ENCODE measurements at places on chromosomes 4 and X. TPM values are rescaled to one million over a fixed set of nuclear protein-coding genes. Genes with fewer than 3 reads are reported as not detected.

DNA sequence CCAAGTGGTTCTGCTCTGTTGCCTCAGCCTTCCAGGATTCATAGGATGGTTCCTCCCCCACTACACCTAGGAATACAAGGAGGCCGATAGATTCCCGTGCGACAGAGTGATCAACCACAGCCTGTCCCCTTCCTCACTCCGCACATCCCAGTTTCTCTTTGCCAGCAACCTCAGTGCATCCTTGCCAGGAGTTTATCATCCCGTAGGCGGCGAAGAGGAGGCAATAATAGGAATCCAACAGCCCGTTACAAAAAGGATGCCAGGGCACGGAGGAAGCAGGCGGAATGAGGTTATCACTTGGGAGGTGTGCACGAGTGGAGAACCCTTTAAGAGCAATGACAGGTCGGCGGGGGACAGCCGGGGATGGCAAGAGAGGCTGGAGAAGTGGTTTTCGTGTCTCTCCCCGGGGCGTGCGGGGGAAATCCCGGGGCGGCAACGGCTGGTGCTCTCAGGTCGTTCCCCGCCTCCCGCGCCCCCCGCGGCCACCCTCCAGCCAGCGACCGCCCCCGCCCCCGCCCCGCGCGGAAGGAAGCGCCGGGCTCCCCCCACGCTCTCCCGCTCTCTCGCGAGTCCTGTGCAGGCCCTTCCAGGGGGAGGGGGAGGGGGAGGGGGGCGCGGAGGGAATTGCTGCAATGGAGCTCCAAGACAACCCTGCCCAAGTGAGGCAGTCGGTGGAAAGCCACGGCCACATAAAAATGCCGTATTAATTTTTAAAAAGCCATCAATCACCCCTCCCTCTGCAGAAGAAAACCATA is 1.6 kb downstream of the PPP3CA start:
- peak; percentile 88 for DNase-seq

GRCh38 chr4:133472244-133472643 is 323.1 kb downstream of the PCDH10 start:
- no peak for DNase-seq

DNA sequence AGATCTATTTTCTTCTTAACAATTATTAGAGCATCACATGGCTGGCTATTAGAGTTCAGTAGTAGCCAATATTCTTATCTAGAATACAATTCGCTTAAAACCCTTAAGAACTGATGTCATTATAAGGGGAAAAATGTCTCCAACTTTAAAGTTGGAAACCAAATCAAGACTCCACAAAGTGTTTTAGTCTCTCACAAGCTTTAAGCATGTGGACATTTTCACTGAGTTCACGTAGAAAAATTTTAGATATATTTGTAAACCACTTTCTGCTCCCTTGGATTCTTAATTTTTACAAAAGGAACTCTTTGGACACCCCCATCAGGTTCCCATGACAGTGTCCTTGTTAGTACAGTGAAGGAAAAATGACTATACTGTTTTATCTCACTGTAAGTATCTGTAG is 123.9 kb upstream of the NAP1L5 start:
- DNase-seq, result no peak

GRCh38 chr4:145176641-145177432 is 3.6 kb downstream of the OTUD4 start:
- DNase-seq, result no peak

GRCh38 chr4:148061141-148061481 is 329.2 kb downstream of the ARHGAP10 start:
- DNase-seq, result no peak

DNA sequence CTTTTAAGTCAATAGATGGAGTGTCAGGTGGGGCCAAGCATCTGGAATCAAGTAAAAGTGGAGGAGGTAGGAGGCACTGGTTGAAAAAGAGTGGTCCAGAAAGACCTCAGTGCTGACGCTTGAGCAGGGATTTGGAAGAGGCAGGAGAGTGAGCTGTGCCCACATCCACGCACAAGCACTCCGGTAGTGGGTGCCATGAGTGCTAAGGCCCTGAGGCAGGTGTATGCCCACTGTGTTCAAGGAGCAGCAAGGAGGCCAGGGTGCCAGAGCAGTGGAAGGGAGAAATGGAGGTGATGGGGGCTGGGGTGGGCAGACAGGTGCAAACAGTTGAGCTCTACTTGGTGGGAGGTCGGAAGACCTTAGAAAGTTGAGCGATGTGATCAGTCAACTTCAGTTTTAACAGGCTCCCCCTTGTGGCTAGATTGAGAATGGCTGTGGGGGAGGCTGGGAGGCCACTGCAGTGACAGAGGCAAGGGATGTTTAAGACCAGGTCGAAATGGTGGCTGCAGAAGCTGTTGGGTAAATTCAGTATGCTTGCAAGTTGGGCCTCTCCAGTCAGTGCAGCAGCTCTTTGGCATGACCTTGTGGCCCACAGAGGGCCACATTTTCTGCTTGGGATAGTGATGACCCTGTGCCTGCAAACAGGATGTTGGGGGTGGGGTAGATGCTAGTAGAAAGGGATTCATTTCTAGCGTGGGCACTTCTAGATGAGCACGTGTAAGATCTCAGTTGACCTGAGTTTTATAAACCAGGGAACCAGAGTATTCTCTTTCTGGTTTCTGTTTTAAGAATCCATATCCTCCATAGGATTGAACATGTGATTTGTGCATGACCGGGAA is 12.7 kb downstream of the TKTL1 start:
- peak; percentile 79 for DNase-seq

- no peak for DNase-seq
Measured at GRCh38 chr4:56414135-56414670, 21.2 kb downstream of the PPAT start.

DNA sequence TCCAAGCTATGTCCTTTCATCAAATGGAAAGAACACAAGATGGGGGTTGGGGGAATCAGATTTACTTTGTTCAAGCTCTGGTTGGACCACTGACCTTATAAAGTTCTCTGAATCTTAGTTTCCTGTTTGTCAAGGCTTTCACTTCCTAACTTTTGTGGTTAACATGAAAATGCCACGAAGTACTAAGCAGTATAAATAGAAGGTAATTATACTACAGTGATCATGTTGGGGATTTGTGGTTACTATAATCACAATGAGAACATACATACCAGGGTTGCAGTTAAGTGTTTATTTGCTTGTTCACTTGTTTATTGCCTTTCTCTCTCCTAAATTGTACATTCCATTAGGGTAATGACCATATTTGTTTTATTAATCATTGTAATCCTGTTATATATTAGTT is 53.2 kb downstream of the SPRY1 start:
- DNase-seq, result no peak

GRCh38 chr4:114384629-114385028 is 214.0 kb upstream of the UGT8 start:
- no peak for DNase-seq

- no peak for DNase-seq
Measured at GRCh38 chr4:52200339-52200725, 149.2 kb downstream of the SPATA18 start.

GRCh38 chr4:166091912-166092510 is 219.0 kb downstream of the TLL1 start:
- no peak for DNase-seq

DNA sequence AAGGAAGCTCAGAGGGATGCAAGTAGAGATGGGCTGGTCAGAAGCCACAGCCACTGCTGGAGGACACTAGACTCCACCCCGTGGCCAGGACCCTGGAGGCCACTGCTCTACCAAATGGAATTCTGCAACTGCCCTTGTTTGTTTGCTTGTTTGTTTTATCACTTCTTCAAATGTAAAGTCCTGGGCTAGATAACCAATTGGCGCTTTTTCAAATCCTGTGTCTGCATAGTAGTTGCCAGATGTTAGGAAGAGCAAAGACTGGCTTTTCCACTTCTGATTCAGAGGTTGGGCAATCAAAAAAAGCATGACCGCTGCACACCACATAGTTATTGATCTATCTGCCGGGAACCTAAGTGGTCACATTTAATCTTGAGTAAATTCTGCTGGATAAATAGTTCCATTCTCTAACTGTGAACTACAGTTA is 255.2 kb upstream of the SFRP2 start:
- no peak for DNase-seq

GRCh38 chrX:68409194-68409593 is 24.1 kb downstream of the OPHN1 start:
- no peak for DNase-seq

DNA sequence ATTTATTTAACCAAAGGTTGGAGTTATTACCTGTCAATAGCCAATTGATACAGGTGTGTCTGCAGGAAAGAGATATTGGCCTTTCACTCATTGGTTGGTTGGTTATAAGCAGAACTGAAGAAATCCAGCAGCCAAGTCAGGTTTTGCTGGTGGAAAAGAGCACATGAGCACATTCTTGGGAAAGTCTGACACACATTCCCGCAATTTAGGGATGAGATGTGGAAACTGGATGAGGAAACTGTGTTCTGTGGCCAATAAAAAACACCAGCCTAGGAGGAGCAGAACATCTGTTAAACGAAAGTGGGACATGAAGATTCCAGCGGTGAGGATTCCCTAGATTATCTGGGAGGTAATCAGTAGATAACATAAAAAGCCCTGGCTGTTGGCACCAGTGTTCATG is 567.4 kb upstream of the CPEB2 start:
- no peak for DNase-seq

DNA sequence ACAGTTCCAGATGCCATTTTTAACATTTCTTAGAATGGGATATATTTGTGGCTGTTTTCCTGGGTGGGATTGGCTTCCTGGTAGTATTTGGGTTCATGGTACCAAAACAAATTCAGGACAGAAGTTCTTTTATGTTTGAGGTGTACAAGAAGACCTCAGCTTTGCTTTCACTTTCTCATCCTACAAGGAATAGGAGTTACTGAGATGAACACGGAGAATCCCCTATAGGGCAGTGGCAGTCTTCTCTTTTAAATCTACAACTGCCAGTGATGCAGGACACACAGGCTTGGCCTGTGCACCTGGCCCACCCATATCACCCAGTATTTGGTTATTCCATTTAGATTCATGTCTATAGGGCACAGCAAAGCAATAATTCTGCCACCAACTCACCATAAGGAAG is 35.2 kb downstream of the SLC10A7 start:
- no peak for DNase-seq

DNA sequence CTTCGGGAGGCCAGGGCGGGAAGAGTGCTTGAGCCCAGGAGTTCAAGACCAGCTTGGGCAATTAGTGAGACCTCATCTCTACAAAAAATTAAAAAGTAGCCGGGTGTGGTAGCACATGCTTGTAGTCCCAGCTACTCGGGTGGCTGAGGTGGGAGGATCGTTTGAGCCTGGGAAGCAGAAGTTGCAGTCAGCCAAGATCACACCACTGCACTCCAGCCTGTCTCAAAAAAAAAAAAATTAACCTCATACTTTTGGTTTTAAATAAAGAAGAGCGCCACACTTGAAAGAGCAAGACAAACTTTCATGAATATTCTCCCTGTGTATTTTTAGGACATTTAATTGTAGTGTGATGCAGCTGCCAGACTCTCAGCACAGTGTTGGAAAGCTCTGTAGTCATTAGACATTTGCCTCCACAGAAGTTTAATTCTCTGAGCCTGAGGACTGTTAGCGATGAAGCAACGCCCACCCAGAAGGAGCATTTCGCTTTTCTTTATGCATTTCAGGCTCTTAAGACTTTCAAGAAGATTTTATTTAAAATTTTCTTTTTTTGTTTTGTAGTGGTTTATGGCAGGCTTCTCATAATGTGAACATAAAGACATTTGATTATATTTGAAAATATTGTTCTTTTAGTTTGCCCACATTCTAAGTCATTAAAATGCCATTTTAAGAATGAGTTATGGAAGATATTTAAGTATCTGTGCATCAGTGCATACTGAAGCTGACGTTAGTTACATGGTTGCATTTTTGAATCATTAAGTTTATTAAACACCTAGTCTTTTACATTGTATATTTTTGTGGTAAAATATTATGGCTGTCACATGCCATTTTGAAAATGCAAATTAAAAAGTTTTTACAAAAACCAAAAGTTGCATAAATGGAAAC is 45.8 kb downstream of the DCLK2 start:
- DNase-seq, result no peak

DNA sequence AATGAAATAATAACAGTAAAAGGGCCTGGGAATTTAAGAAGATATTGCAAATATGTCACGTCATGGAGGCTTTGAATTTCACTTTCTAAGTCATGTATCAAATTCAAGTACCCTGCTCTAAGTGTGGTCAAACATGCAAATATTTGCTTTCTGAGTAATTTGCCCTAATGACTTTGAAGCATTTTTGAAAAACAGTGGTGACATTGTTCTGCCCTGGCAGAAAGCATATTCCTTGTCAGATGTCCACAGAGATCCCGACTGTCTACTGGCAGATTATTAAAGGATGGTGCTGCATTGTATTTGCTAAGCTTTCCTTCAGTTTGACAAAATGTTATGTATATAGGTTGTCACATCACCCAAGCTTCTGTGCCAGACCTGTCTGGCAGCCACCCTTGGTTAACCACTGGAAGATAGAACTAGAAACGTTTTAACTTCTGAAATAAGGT is 92.5 kb downstream of the ANK2 start:
- DNase-seq, result no peak

- no peak for DNase-seq
Measured at GRCh38 chr4:187236209-187236890, 512.7 kb upstream of the FAT1 start.

- no peak for DNase-seq
Measured at GRCh38 chrX:150635952-150636351, 57.2 kb upstream of the MTMR1 start.

DNA sequence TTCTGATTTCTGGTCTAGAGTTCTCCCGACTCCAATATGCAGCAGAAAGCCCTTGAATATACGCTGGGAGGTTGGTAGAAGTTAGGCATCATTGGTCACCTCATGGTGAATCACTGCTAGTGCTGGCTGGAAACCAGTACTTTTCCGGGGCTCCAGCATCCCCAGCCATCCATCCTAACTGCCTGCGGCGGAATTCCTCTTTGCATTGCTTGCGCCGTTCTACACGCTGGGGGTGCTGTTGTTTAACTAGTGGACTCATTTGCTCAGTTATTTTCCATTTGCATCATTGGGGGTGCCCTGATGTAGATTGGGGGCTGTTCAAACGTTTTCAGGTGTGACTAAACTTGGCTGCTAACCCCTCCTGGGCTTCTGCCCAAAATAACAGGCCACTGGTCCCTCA is 23.3 kb upstream of the GPR50 start:
- no peak for DNase-seq

DNA sequence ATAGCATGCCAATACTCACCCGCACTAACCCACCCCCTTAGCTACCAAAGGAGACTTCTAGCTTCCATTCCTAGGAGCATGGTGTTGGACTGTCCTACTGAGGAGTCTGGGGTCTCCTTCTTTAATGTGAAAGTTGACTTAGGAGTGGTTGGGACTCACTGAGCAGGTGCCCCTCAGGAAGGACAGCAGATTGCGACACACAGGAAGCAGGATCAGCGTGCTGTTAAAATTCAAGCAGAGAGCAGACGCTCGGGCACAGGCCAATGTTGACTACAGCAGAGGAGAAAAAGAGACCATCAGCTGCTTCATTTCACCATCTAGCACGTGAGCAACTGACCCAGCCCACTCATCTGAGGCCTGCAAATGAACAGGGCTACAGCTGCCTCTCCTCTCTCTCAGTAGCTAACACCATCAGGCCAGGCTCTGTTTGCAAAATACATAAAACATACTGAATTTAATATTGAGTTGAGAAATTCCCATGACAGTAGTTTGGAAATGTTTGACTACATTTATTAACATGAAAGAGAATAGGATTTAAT is 10.8 kb downstream of the NOX1 start:
- no peak for DNase-seq

The MEPE gene
- total RNA-seq, result not detected

The SHOX gene
- total RNA-seq, result not detected

The ERAS gene
- total RNA-seq, result not detected

The DMRTC1B gene
- total RNA-seq, result not detected

The WDFY3 gene
- 0.21 TPM for total RNA-seq

The HS6ST2 gene
- total RNA-seq, result 0.36 TPM

The NAA11 gene
- not detected for total RNA-seq

The PPA2 gene
- total RNA-seq, result 63.1 TPM

The PCDH10 gene
- total RNA-seq, result not detected

The FAM156B gene
- total RNA-seq, result 4.7 TPM

The KLHL4 gene
- total RNA-seq, result not detected
